ENCODE measurements at places on chromosomes 6 and 20.

DNA sequence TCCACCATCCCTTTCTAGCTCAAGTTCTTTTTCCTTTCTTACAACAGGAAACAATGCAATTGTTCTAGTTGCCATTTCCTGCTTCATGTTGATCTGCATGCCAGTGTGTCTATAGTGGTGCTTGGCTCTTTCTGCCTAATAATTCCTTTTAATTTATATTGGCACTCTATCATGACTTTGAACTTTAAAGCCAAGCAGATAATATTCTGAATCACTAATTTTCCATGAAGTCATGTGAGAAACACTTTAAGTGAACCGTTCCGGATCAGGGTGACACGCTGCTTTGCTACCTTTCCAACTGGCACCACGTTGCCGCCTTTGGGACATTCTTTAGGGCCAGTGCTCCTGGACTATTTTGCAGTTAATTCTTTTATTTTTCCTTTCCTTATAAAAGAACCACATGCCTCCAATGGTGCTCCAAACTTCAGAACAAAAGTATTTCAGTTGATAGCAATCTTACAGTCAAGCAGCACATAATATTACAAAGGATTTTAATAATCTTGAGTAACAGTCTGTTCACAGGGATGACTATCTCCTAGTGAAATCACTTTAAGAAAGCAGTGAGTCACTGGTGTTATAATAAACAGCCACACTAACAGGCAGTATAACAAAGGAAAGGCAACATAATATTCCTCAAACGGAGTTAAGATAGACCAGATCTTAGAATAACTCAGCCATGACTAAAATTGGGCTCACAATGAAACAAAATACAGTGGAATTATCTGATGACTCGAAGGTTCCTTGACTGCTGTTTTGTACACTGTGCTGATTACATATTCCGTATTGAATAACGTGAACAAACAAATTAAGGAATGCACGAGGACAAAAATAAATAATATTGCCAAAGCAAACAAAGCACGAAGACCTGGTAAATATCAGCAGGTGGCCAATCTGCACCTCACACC is 19.0 kb upstream of the BLOC1S5 start:
- DNase-seq: no peak

- no peak for DNase-seq
These were observed 32.1 kb downstream of the TXNDC5 start for GRCh38 chr6:7878401-7878964.

DNA sequence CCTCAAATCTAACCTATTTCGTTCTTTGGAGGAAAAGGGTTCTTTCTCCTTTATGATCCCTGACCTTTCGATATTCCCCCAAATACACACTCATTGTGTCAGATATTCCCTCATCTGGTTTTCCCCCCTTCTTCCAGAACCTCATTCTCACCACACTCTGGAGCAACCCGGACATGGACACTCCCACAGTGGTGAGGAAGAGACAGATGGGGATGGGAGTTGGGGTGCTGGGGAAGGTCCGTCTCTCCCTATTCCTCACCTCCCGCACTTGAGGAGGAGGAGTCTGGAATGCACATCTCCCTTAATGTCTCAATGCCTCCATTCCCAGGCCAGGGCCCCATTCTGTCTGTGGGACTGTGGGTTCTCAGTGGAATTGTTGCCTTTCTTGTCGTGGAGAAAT is 1.3 kb downstream of the SLC39A7 start:
- DNase-seq: no peak

DNA sequence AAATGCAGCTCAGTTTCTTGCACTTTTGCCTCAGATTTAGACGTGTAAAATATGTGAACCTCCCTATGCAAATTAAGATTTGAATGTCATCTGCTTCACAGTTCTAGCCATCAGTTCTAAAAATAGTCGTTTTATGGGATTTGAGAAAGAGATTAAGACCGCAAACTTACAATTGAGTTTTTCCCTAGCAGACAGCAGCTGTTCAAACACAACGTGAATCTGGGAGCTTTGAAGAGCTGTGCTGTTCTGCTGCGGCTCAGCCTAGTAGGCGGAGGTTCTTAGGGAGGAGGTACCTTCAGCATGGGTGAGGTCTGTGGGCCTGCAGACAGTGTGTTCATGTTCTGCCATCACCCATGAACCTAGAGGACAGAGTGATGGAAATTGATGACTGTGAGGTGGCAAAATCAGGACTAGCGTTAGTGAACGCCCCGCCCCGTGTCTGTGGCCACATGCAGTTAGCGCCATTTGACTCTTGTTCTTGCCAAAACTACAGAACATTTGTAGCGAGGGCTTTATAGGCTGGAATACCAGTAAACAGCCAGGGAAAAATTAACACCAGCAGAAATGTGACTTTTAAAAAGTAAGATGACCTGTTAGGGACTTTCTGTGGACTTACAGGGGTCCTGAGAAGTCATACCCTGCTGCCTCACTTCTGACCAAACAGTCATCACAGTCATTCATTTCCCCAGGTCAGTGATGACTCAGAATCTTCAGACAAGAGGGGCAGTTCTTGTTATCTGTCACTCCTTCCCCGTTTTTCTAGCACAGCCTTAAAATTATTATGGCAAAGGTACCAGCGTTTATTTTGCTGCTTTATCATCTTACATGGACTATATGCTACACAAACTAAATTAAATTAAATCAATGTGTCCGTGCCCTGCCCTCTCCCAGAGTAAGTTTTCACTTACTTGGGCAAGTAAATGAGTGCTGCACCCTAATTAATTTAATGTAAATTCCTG is 84.3 kb upstream of the TMEM181 start:
- DNase-seq: no peak

GRCh38 chr6:41683523-41684310 is 45.4 kb downstream of the MDFI start:
- peak; percentile 62 for DNase-seq

GRCh38 chr6:158955255-158955654 is 44.7 kb downstream of the RSPH3 start:
- DNase-seq: no peak

DNA sequence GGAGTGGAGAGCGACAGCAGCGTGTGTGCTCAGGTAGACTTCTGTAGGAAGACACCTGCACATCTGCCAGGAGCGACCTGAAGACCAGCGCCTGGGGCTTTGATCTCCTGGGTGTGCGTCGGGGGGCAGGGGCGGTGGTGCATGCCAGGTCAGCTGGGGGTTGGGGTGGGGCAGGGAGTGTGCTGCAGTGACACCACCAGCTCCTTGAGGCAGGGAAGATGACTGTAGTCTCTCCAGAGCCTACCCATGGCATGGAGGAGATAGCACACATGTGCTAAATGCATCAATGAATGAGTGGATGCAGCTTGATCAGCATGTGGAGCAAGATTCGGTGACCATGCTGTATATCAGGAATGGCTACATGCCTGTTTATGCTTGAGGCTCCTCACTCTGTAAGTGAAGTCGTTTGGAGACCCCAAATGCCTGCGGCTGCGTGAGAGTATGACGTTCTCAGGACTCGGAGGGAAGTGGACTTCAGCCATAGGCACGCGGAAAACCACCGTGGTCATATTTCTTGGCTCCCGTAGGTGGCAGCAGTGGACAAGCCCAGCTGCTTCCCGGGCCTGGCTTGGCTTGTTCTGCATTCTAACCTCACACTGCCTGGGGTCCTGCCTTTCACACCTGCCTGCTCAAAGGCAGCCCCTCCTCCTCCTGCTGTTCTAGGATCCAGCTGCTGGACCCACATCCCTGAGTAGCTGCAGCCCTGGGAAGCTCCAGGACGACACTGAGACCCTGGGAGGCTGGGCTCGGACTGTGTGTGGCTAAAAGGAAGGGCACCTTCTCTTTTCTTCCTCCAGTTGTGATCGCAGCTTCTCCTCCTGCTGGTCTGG is 39.4 kb upstream of the KCNK16 start:
- peak; percentile 3 for DNase-seq

DNA sequence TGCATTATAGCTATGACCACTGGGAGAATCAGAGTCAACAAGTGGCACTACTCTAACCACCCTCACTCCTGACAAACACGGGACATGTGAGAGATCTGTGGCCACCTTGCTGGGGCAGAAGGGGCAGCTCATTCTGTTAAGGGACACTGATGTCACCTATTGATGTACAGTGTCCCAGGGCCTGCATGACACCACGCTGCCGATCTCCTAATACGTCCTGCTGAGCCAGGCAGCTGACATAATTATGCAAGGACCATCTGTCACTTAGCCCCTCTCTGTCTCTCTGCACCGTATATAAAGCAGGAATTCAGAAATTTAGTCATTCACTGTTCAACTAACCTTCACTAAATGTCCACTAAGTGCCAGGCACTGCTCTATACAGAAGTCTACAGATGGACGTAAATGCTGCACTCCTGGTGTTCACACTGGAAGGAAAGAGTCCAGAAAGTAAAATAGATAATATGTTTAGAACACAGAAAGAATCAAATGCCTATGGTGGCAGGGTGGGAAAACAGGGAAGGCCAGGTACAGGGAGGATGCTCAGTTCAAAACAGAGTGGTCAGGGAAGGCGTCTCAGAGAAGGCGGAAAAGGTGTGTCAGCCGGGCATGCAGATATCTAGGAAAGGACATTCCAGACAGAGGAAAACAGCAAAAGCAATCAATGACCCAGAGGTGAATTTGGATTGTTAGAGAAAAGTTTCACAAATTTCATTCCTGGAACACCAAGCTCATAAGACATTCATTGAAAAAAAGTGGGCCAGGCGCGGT is 173.8 kb downstream of the ZNF217 start:
- no peak for DNase-seq

DNA sequence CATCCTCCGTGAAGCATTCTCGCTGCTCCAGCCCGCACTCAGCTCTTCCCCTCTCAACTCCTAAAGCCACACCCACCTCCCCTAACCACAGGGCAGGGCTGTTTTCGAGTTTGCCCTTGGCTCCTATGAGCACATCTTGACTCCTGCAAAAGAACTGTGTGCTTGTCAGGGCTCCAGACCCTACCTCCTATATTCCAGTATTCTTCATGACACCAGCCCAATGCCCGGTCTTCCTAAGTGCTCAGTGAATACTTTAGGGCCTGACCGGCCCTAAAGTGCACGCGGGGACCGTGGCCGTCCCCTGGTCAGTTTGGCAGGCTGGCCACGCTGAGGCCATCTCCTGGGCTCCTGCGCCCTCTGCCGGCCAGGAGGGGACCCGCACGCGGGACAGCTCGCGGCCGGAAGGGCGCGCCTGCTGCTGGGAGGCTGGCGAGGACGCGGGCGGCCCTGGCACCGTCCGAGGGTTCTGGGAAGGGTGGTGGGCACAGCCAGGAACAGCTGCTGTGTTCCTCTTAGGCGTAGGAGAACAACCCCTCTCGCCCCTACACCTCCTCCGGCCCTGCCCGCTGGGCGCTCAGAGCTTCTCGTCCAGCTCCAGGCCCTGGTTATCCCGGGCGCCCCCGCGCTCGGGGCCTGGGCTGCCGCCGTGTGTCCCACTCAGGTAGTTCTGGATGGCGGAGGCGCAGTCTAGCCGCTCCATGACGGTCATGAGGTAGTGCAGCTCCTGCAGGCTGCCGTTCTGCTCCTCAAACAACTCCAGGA is 11.0 kb downstream of the UNC5CL start:
- peak; percentile 59 for DNase-seq

DNA sequence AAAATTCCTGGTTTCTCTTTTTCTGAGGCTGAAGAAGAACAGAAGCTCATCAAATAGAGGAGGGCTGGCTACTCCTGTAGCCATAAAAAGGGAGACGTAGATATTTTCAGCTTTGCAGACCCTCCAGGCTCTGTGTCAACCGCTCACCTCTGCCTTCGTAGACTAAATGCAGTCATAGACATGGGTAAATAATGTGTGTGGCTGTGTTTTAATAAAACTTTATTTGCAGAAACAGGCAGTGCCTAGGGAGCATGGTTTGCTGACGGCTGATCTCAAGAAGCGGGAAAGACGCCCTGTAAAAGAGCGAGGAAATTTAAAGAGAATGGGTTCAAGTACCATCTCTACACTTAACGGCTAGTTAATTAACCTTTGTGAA is 171.8 kb downstream of the BCAS1 start:
- DNase-seq: no peak

GRCh38 chr6:16803294-16804200 is 42.3 kb upstream of the ATXN1 start:
- no peak for DNase-seq

- DNase-seq: no peak
These were observed 56.4 kb upstream of the VSTM2L start for GRCh38 chr20:37846573-37846972.

DNA sequence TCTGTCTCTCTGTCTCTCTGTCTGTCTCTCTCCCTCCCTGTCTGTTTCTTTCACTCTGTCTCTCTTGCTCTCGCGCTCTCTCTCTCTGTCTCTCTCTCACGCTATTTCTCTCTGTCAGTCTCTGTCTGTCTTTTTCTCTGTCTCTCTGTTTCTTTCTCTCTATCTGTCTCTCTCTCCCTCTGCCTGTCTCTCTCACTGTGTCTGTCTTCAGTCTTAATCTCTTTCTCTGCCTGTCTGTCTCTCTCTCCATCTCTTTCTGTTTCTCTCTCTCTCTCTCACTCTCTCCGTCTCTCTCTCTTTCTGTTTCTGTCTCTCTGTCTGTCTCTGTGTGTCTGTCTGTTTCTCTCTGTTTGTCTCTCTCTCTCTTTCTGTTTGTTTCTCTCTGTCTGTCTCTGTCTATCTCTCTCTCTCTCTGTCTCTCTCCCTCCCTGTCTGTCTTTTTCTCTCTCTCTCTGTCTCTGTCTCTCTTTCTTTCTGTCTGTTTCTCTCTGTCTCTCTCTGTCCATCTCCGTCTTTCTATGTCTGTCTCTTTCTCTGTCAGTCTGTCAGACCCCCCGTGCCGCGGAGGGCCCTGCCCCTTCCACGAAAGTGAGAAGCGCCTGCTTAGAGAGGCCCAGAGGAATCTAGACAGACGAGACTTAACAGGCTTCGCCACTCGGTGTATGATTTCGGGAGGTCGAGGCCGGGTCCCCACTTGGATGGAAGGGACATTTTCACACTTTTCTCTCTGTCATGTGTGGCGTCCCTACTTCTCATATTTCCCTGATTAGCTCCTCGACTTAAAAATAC is 346.3 kb upstream of the DEFB115 start:
- DNase-seq: no peak

DNA sequence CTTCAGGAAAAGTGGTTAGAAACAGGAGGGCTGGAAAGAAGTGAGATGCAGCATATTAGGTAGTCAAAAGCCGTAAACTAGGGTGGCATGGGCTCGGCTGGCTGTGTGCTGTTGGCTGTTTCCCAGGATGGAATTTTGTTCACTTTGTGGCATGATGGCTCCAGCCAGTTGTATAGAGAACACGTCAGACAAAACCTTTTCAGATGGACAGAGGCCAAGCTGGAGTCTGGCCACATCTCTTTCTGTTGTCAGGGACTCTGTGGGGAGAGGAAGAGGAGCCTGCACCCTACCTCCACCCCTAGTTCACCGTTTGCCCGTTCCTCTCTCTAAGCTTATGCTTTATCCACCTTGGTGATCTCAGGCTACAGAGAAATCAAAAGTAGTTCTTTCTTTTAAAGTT is 22.0 kb downstream of the C6orf89 start:
- DNase-seq: no peak

- DNase-seq: no peak
These were observed 67.2 kb downstream of the BACH2 start for GRCh38 chr6:90229331-90230010.

DNA sequence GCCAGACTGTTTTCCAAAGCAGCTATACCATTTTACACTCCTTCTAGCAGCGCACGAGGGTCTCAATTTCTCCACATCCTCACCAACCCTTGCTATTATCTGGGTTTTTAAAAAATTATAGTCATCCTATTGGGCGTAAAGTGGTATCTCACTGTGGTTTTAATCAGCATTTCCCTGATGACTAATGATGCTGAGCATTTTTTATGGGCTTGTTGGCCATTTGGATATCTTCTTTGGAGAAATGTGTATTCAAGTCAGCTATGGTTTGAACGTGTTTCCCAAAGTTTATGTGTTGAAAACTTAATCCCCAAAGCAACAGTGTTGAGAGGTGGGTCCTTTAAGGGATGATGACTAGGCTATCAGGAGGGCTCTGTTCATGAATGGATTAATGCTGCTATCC is 6.7 kb downstream of the MCUR1 start:
- DNase-seq: no peak

- no peak for DNase-seq
These were observed 60.0 kb downstream of the GINS1 start for GRCh38 chr20:25467441-25467840.
